ENCODE measurements at places on chromosomes 2 and 18. TPM values are rescaled to one million over a fixed set of nuclear protein-coding genes. Genes with fewer than 3 reads are reported as not detected.

RBM43 gene
- 1.9 TPM for total RNA-seq

ANKAR gene
- total RNA-seq: 4.2 TPM

CYRIA gene
- 0.65 TPM for total RNA-seq

DNA sequence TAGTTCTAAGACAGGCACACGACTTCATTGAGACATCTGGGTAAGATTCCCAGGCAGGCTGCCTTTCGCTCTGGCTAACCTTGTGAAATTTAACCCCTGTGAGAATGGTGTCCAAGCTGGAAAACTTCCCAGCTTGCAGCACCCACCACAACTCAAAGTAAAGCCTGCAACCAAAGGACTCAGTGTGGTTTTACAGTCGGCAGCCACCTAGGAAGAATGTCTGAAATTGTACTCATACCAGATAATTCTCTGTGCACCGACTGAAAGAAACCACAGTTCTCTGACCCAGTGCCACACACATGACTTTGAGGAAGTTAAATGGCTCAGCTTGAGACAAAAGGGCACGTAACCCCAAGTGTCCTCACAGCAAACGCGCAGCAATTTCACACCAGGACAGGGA, 125.7 kb downstream of the RBMS1 start:
- no peak for DNase-seq

DNA sequence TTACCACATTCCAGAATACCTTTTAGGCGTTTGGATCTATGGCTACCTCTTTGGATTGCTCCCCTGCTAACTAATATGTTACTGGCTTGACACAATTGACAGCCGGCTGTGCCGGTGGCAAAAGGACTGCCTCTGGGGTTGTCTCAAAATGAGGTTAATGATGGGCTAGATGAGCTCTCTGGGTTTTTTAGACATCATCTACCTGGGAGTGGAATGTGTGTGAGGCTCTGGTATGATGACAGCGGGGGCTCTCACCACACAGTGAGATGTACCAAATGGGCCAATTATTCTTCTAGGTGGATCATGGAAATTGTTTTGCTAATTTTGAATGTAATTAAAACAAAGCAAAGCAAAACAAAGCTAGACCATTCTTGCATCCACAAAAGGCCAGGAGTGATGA, 391.1 kb upstream of the SPRED2 start:
- no peak for DNase-seq

- no peak for DNase-seq
Observed at GRCh38 chr2:85702172-85702571, 8.0 kb downstream of the GNLY start.
